ENCODE measurements at places on chromosomes 5 and 9.

DNA sequence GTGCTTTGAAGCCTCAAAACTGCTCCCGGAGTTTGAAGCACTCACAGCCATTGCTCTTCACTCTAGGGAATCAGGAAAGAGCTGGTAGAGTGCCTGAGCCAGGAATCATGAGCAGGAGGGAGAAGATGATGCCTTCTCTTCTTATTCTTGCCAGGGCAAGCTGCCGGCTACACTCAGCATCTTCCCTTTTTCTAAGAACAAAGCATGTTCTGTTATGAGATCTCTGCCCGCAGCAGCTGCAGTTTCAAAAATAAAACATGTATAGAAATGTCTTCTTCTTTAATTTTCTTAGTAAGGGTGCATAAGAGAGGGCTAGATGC, 57.9 kb upstream of the RICTOR start:
- no peak for DNase-seq

DNA sequence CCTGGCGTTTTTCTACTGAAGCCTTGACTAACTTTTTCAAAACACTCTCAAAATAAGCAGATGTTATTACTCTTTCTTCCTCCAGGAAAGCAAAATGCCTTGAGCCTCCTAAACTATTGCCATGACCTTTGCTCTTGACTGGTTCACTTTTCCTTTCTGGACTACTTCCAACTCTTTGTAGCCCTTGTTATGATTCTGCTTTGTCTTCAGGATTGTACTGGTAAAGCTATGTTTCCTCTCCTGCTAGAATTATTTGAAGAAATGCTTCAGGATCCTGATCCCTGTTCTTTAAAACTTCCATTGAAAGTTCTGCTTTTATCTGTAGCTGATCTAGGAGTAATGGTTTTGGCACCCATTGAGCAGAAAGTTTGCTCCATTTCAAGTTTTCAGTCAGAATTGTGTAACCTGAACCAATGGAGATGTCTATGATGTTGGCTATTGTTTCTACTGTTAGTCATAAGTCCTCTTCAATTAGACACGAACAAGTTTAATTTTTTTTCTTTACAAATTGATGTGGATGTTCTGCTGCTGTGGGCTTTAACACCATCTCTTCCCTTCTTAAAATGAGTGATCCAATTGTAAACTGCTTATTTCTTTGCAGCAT, 1356.4 kb downstream of the EFNA5 start:
- DNase-seq = no peak

- DNase-seq = no peak
These were observed 79.9 kb upstream of the SLC1A3 start for GRCh38 chr5:36526537-36526936.

- DNase-seq = no peak
These were observed 186.7 kb downstream of the DRD1 start for GRCh38 chr5:175257128-175257846.

DNA sequence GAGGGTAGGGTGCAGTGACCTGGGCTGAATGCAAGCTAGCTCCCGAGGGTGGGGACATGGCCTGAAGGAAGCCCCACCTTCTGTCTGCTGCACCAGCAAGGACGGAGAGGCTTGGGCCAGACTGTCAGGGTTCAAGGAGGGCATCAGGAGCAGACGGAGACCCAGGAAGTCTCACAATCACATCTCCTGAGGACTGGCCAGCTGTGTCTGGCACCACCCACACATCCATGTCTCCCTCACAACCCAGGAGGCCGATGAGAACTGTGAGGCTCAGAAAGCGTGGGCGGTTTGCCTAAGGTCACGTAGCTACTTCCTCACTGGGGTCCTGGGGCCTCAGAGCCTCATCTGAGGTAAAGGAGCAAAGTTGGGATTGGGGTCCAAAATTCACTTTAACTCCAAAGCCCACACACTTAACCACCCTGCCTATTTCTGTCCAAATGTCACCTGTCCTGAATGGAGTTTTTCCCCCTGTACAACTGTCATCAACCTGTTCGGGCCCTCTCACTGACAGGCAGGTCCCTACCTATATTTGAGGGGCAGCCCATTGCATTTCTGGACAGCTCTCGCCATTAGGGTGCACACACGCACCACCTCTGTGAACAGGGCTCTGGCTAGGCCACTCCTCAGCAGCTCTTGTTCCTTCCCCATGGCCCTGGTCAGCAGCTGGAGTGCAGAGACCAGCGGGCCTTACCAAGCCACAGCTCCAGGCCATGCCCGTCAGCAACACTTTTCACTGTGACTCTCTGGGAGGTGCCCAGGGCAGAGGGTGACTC, 3.4 kb downstream of the IL13 start:
- no peak for DNase-seq

DNA sequence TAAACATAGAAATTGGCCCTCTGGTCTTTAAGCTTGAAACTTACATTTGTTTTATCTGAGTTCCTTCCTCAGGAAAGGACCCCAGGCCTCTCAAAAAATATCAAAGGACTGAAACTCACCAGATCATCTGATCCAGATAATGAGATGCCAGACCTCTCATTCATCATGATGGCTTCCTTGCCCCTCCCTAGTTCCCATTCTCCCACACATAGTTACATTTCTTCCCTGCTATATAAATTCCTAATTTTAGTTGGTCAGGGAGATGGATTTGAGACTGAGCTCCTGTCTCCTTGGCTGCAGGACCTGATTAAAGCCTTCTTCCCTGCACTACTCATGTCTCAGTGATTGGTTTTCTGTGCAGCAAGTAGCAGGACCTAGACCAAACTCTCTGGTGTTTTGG, 119.4 kb upstream of the SPIN1 start:
- DNase-seq = no peak

DNA sequence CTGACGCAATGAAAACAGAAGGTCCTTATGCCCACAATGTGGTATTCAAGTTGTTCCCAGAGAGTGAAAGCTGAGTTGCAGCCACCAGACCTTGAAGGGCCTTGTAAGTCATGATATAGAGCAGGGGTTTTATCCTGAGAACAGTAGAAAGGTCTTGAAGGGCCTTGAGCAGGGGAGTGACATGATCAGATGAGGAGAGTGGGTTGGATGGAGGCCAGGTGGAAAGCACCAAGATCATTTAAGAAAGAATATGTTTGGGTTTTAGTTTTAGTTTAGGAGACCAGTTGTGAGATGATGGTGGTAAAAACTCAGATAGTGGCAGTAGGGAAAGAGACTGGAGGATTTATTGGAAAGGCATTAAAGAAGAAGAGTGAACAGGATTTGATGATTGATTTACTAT, 5.9 kb downstream of the ITGA2 start:
- no peak for DNase-seq

DNA sequence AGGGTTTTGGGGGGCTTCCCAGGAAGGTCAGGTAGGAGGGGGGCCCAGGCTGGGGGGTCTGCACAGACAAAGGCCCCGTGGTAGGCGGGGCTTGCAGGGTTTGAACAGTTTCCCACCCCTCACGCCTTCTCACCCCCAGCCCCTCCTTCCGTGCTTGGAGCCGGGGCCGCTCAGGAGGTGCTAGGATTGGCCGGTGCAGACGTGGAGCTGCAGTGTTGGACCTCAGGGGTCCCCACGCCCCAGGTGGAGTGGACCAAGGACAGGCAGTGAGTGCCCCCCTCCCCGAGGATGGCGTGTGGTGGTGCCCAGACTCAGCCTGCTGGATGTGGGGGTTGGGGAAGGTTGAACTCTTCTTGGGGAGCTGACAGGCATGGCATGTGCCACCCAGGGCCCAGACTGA, 83.8 kb downstream of the HMCN2 start:
- DNase-seq = no peak

GRCh38 chr5:165714598-165714997, 2209.2 kb downstream of the MAT2B start:
- no peak for DNase-seq

DNA sequence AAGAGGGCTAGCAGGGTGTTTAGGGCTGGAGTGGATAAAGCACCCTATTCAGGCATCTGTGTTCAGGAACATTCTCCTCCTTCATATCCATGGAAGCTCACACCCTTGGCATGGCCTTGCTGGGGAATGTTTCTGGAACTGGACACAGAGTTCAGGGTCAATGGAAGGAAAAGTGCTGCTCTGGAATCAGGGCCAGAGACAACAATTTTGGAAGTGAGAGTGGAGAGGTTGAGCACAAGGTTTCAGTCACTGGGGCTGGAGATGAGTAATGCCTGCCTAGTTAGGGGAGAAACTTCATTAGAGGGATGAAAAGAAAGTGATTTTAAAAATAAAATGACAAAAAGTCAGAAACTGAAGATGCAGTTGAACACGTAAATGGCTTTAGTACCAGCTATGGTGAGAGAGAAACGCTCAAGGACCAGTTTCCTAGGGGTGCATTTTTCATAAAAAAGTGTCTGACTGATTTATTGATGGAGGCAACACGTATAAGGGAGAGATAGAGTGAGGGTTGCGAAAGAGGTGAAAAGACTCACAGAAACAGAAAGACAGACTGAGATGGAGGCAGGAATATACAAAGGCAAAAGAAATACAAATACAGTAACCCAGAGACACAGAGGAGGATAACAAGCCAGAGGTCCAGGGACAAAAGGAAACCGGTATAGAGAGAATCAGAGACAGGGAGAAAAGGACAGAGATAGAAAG, 8.0 kb upstream of the TNFSF15 start:
- DNase-seq = no peak

DNA sequence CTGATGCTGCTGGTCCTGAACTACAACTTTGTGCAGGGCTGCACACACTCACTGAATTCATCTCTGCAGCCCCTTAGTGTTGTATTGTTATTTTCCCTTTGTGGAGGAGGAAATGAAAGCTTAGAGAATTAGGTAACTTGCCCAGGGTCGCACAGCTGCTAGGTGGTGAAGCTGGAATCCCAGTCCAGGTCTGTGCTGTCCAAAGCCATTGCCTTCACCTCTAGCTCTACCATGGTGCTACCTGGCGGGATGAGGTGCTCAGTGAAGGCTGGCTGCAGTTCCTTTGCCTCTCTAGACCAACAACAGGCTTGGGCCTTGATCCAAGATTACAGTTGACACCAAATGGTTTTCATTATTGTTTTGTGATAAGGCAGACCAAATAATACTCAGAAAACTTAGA, 177.8 kb upstream of the PITX1 start:
- no peak for DNase-seq

Data from NCI-H1436 treated with DMSO at 0.1 percent for 48 hours (cell line).